Astrocyte (in vitro differentiated cells and primary cell): ENCODE measurements at places on chromosomes 6 and 20.

DNA sequence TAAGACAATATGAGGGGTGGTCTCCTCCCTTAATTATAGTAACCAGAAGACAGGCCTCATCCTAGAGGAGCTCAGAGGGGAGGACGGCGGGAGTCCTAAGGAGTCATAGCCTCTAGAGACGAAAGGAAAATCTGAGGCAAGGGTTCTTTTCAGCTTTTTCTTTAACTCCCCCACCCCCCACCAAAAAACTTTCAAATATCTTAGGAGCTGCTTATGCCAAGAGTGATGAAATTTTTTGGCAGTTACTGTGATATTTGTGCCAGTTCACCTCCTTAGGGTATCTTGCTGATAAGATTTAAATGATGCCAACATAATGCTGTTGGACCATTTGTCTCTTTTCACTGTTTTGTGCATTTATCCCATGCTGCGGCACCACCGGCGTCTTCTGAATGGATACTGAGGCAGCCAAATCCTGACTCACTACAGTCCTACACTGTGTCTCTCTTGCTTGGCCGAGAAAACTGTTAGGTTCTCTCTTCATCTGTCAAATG is 44.5 kb upstream of the DSE start:
- no peaks in the 10 kb centered on the region for H3K4me1 ChIP-seq
- no peak overlapping the region for H3K27ac ChIP-seq
- no peaks in the 10 kb centered on the region for H3K36me3 ChIP-seq
- H3K4me3 ChIP-seq = no peak overlapping the region

- no peaks in the 10 kb centered on the region for H3K36me3 ChIP-seq
- H3K27ac ChIP-seq = no peak overlapping the region
- H3K4me3 ChIP-seq = no peak overlapping the region
- DNase-seq = no peak
- H3K4me1 ChIP-seq = no peaks in the 10 kb centered on the region
- H3K27me3 ChIP-seq = peaks cover 82% of the 10 kb centered on the region
These were observed 147.3 kb downstream of the TRIM27 start for GRCh38 chr6:28776269-28777146.

GRCh38 chr20:58568126-58568482 is 52.9 kb upstream of the APCDD1L start:
- no peak overlapping the region for H3K27ac ChIP-seq
- H3K36me3 ChIP-seq = no peaks in the 10 kb centered on the region
- peaks cover 4% of the 10 kb centered on the region for H3K4me1 ChIP-seq
- H3K4me3 ChIP-seq = no peak overlapping the region
- no peak for DNase-seq

GRCh38 chr6:15246666-15247499 is 1.0 kb downstream of the JARID2 start:
- DNase-seq = no peak
- H3K36me3 ChIP-seq = no peaks in the 10 kb centered on the region
- H3K27me3 ChIP-seq = no peaks in the 10 kb centered on the region
- peak overlapping the region; percentile 93 for H3K27ac ChIP-seq

DNA sequence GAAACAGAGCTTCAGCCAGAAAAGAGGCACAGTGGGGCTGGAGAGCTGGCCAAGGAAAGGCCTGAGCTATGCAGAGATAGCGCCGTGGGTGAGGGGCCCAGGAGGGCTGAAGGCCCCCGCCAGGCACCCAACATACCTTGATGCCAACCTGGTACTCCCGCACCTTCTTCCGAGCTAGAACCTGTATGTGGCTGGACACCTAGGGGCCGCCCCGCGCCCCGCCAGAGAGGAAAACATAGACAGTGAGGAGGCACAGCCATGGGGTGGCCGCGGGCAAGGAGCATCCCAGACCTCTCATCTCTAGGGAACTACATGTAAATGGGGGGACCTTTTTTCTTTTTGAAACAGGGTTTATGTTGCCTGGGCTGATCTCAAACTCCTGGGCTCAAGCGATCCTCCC is 12.0 kb downstream of the RPL10A start:
- H3K4me1 ChIP-seq = peaks cover 8% of the 10 kb centered on the region
- H3K36me3 ChIP-seq = peaks cover 10% of the 10 kb centered on the region
- H3K4me3 ChIP-seq = no peak overlapping the region
- H3K27me3 ChIP-seq = no peaks in the 10 kb centered on the region

GRCh38 chr6:44221291-44221960 is 2.0 kb upstream of the SLC29A1 start:
- H3K36me3 ChIP-seq = no peaks in the 10 kb centered on the region
- no peak overlapping the region for H3K27ac ChIP-seq
- no peak overlapping the region for H3K4me3 ChIP-seq
- H3K27me3 ChIP-seq = no peaks in the 10 kb centered on the region
- H3K4me1 ChIP-seq = peaks cover 43% of the 10 kb centered on the region
